CD4-positive, alpha-beta T cell treated with Interleukin-6 at 100 ng/mL for 8 hours (primary cell): ENCODE measurements at places on chromosomes 2 and 18.

DNA sequence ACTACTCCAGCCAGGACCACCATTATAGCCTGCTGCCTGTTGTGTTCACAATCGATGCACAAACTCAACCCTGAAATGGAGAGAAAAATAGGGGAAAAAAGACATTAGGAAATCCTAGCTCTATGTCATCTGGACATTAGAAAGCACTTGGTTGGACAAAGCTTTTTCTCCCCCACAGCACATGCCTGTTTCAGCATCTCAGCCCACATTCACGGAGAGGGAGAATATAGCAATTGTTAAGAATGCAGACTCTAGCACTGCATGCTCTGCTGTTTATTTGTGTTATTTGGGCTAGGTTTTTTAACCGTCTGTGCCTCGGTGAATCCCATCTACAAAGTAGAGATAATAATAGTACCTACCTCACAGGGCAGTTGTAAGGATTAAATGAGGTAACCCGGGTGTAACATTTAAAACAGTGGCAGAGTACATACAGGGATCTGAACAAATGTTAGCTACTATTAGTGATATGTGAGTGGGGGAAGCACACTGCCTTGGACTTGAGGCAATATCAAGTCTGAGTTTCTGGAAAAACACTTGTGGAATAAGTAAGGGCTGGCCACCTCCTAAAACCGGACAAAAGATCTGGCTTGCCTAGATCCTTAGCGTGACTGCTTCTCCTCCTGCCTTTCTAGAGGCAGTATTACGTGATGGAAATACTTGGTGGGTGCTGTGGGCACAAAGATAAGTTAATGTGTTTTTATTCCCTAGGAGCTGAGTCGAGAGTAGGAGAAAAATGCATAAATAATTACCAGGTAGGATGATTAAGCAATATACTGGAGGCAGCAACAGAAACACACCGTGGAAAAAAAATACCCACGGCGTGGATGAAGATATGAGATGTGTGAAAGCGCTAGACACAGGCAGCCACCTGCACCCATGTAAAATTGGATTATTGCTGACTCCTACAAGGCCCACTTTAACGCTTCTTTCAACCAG lies 1.0 kb upstream of the PPP1CB start:
- DNase-seq: peak; percentile 14

DNA sequence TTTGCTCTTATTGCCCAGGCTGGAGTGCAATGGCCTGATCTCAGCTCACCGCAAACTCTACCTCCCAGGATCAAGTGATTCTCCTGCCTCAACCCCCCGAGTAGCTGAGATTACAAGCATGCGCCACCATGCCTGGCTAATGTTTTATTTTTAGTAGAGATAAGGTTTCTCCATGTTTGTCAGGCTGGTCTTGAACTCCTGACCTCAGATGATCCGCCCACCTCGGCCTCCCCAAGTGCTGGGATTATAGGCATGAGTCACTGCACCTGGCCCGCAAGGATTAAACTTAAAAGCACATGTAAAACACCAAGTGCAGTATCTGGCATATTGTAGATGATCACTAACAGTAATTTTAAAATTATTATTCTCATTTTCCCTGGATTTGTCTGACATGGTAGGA lies 72.9 kb downstream of the C1QL2 start:
- DNase-seq: no peak

DNA sequence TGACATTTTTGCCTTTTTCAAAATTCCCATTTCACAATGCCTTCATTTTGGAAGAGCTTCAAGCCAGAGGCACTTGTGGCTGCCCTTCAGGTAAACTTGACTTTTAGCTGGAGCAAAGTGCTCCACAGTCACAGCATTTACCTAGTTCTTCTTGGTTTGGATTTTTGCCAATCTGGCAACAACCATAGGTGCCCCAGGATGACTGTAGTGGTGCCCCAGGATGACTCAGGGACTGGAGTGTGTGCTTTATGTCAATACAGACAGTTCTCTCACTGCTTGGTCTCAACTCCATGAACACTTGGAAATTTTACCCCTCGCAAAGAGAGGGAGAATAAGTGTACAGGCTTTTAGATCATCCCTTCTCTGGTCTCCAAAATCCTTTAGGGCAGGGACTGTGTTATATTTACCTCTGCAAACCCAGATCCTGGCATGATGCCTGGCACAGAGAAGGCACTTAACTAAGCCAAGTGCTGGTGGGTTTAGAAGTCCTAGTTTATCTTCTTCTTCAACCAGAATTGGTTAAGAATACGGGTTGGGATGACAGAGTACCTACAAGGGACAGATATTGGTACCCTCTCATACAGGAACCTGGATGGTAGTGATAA lies 15.3 kb upstream of the PTPN4 start:
- no peak for DNase-seq

DNA sequence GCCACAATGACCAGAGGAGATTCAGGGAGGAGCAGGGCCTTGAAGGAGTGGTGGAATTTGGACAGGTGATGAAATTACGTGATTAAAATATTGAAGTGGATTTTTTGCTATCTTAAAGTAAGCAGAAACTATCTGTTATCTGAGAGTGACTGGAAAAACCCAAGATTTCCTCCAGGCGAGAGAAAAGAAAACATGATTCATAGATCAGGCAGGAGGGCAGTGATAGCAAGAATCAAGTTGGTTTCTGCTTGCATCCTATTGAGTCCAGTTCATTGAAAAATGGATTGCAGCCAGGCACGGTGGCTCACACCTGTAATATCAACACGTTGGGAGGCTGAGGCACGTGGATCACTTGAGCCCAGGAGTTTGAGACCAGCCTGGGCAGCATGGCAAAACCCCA lies 127.8 kb downstream of the NXPH2 start:
- DNase-seq: no peak

- DNase-seq: no peak
These were observed 23.5 kb downstream of the KDM3A start for GRCh38 chr2:86464652-86465051.

- DNase-seq: no peak
These were observed 4.6 kb downstream of the MAP3K20 start for GRCh38 chr2:173079973-173080860.

DNA sequence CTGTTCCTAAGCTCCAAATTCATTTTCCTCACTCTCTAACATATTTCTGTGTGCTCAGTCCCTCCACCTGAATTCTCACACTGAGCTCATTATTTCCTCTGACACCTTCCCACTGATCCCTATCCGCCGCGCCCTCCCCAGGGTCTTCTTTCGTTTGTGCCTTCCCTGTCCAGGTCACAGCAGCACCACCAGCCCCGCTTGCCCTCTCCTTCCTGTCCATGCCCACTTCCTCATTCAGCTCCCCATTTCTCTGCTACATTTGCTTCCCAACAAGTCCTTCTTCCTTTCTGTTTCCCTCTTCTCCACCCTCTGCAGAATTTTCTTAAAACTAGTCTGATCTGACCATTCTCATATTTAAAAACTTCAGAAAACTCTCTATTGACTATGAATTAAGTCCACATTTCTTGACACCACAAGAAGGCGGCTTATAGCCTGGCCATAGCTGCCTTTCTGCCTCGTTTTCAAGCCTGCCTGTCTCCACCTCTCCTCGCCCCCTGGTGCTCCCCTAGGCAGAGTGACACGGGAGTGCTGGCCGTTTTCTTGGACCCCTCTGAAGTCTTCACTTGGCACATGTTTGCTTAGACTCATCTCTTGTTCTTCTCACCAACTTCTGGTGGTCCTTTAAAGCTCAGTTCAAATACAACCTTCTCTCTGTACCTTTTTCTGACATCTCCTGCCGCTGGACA lies 138.7 kb upstream of the BOD1L2 start:
- DNase-seq: no peak

GRCh38 chr2:82591718-82592117 lies 1867.4 kb downstream of the SUCLG1 start:
- no peak for DNase-seq

GRCh38 chr2:38866773-38867443 lies 8.8 kb downstream of the DHX57 start:
- no peak for DNase-seq

DNA sequence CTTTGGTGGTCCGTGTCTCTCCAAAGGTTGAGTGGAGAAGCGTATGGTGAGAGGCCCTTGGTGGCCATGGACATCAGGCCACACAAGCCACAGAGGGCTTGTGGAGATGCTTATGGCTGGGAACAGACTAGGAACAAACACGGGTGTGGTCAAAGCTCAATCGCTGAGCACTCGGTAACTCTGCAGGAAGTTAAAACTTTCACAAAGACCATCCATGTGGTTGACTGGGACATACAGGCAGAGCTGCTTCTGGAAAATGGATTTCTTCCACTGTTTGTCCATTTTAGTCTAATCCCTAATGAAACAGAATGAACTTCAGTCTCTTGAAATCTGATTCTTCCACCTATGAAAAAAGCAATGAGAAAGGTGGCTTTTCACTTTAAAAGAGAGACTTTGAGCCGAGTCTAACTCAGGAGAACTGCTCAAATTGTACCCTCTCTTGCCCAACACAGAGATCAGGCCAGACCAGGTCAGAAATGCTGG lies 17.7 kb downstream of the GDF7 start:
- no peak for DNase-seq

GRCh38 chr2:182128821-182129707 lies 143.4 kb downstream of the PPP1R1C start:
- DNase-seq: no peak
